ENCODE measurements at places on chromosomes 5 and 9.

GRCh38 chr9:27499451-27499850, 24.6 kb upstream of the IFNK start:
- DNase-seq, result no peak

- DNase-seq, result no peak
Observed at GRCh38 chr5:149257131-149257530, 14.5 kb upstream of the AFAP1L1 start.

DNA sequence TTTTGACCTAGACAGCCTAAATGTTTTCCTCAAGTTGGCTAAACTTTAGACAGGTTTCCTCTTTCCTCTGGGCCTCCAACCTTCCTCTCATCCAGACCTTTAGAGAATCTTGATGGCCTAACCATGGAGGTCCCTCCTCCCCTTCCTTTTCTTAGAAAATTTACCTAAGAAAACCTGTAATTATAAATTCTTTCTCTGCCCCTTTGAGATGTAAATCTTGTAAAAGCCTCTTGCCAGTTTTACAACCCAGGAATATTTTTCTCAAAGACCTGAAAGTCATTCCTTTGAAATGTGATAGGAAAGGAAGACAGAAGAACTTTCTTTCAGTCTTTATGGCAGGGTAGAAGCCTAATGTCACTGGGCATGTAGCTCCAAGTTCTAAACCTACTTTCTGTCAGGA, 1752.6 kb upstream of the C9orf72 start:
- DNase-seq, result no peak

- DNase-seq, result no peak
Observed at GRCh38 chr5:77632526-77633206, 5.8 kb downstream of the OTP start.

- DNase-seq, result no peak
Observed at GRCh38 chr5:73307645-73308355, 134.8 kb downstream of the TMEM174 start.

DNA sequence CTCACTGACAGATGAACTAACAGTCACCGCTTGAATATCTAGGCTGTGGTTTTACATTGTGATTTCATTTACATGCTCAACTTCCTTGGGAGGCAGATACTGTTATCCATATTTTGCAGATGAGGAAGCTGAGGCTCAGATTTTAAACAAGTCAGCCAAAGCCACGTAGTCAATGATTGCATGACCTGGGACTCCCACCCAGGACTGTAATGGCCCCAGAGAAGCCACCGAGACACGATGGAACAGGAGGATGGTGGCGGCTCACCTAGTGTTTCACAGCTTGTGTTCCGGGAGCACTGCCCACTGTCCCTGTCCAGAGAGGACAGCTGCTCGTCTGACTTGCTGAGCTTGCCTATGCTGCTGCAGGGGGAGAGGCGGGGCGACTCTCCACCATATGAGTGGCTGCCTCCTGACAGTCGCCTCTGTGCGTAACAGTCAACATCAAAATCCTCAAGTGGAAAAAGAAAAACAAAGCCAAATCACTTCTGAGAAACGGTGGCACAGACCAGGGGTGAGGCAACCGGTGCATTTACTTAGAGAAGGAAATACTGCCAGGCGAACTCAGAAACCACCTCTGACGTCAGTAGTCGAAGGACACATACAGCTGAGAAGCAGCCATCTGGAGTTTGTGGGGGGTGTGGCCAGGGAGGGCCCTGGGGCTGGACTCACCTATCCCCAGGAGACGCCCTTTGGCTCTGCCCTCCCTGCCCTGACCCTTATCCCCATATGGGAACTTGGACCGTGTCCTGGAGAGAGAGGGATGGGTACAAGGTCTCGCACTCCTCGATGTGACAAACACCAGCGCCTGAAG, 82.5 kb downstream of the PRRT1B start:
- DNase-seq, result peak; percentile 80

DNA sequence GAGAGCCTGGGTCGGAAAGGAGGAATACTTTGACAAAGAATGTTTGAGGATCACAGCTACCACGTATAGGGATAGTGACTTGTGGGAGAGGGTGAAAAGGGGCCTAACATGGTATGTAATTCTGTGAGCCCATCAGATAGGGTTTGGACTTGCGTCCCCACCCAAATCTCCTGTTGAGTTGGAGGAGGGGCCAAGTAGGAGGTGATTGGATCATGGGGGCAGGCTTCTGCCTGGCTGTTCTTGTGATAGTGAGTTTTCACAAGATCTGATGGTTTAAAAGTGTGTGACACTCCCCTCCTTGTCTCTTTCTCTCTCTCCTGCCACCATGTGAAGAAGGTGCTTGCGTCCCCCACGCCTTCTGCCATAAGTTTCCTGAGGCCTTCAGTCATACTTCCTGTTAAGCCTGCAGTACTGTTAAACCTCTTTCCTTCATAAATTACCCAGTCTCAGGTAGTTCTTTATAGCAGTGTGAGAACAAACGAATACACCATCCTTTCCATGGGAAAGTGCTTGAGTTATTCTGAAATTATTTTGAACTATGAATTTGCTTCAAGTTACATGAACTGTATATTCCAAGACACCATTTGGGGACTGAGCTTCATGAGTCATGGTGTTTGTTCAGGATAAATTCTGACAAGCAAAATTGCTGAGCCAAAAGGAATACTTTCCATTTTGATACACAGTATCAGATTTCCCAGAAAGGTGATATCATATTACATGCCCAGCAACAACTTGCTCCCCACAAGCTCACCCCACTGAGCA, 68.8 kb upstream of the SSBP2 start:
- no peak for DNase-seq

DNA sequence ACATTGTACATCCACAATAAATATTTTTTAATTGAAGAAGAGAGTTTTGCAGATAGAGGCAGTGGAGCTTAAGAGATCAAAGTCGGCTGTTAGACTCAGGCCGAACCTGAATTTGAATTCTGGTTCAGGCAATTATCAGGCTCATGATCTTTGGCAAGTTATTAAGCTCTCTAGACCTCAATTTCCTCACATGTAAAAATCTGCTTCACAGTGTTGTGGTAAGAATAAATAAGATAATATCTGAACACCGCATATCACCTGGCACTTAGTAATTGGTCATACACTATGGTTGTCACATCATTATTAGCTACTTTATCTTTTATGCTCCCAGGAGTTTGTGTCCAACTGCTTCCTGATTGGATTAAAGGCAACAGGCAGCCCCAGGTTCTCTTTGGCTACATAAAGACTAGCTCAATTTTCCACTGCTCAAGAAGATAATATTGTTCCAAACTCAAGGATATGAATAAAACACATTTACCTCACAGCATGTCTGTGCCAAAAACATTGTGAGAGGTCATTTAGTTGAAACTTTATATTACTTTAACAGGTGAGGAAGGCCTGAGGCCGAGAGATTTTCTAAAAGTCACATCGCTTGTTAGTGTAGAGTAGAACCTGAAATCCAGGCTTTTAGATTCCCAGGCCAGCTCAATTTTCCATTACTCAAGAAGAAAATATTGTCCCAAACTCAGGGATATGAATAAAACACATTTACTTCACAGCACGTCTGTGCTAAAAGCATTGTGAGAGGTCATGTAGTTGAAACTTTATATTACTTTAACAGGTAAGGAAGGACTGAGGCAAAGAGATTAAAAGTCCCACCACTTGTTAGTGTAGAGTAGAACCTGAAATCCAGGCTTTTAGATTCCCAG, 289.2 kb upstream of the PTGER4 start:
- DNase-seq, result no peak

DNA sequence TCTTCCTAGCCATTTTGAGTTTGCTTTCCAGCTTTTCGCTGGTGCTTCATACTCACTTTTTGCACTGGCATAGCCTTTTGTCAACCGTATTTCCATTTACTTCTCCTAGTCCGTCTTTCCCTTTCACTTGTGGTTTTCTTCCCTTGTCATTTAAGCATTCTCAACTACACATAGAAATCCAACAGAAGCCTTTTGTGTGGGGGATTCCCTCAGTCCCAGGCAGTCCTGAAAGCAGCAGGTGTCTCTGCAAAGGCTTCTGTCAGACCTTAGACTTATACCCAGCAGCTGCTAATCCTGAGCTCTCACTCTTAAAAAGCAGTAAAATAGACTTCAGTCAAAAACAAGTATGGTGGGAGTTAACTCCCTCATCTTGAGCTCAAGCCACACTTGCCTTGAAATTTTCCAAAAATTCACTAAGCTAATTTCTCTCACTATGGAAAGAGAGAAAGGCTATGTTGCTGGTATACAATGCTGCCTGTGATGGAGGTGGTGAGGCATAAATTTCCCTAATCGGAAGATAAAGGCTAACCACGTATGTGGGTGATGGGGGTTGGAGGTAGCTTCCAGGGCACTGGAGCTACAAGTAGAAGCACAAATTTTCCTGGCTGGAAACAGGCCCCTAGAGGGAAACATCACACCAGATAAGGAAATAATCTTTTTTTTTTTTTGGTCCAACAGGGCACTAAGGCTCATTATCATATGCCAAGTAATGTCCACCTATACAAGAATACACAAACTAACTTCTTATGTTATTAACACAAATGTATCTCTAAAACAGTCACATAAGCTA, 34.8 kb upstream of the IFNK start:
- DNase-seq, result no peak

DNA sequence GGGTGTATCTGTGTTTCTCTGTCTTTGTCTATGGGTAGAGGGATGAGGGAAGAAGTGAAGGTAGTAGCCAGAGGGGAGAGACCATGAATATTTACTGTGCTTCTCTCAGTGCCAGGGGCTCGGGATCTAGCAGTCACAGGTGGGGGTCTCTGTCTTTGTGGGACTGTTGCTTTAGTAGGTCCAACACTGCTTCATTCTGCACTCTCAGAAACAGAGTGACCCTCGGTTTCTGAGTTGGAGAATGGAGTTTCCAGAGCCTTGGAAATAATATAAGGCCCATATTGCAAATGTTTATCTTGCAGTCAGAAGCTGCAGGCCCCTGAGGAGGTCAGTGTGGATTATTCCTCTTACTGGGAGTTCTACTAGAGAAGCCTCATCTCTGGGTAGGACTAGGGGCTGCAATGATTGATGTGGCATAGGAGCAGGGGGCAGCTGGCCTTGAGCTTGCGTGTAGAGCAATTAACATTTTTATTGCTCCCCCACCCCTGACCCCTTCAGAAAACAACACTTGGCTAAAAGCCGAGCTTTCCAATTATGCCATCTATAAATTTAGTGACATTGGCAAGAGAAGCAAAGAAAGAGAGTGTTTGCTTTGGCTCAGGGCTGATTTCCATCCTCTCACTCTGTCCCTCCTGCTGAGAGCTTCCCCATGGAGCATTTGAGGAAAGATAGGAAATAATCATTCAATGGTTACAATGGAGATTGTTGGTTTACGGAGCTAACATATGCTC, 55.0 kb upstream of the TRPC7 start:
- no peak for DNase-seq

DNA sequence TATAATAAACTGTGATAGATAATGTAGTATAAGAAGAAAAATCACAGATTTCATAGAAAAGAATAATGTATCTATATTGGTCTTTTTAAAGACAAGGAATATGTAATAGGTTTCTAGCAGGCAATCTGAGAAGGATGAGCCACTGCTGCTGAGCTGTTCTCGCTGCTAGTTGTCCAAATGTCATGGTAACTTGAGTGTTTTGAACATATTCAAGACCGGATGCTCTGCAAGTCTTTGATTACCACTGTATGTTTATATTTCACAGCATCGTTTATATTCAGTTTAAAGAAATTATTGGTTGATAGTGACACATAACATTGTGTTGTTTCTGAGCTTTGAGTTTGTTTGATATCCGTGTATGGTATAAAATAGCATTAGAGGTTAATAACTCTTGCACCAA, 9.6 kb downstream of the C5orf47 start:
- no peak for DNase-seq

DNA sequence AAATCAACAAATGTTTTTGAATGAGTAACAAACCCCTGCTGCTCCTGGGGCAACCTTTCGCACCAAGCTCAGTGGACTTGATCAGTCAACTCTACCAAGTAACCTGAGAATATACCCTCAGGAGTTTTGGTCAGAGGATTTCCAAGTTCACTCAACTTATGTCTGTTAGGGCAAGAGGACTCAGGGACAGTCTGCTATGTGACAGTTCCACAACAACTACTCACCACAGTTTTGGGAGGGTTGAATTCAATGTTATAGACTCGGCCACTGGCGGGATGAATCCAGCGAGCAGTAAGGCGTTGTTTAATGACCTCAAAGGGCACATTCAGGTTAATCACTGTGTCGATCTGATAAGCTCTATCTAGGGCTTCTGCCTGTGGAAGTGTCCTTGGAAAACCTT, 22.1 kb downstream of the AK3 start:
- no peak for DNase-seq

DNA sequence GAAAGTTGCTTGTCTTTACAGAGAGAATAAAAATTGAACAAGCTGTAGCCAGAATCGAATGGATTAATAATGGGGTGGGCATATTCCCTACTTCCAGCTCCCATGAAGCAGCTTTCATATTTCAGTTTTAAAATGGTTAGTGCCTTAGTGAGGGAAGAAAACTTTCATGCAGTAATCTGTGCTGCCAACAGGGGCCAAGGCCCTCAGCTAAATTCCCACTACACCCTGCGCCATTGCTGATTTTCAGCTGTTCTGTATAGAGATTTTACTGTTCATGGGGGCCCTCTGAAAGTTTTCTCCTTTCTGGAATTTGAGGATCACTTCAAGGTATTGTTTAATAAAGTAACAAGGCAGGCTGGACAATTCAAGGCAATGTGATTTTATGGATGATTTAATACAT, 58.2 kb downstream of the CAST start:
- no peak for DNase-seq

GRCh38 chr9:87322840-87323635, 174.6 kb upstream of the DAPK1 start:
- no peak for DNase-seq

DNA sequence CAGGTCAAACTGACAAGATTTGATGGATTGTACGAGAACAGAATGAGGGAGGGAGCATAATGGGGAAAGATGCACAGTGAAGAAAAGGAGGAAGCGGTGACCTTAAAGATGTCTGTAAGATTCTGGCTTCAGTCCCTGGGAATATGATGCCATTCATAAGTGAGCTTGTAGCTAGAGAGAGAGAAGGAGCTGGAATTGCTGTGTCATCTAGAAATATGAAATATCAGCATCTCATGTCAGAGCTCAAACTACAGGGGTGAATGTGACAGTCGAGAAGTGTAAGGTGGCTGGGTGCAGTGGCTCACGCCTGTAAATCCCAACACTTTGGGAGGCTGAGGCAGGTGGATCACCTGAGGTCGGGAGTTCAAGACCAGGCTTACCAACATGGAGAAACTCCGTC, 24.0 kb upstream of the WHRN start:
- DNase-seq, result no peak

- DNase-seq, result no peak
Observed at GRCh38 chr5:150328515-150328914, 25.8 kb upstream of the ARSI start.

GRCh38 chr9:78150312-78150982, 85.4 kb upstream of the CEP78 start:
- no peak for DNase-seq

- no peak for DNase-seq
Observed at GRCh38 chr9:98961513-98962180, 17.9 kb downstream of the COL15A1 start.

GRCh38 chr5:149961957-149962409, 1.4 kb downstream of the SLC26A2 start:
- peak; percentile 34 for DNase-seq

DNA sequence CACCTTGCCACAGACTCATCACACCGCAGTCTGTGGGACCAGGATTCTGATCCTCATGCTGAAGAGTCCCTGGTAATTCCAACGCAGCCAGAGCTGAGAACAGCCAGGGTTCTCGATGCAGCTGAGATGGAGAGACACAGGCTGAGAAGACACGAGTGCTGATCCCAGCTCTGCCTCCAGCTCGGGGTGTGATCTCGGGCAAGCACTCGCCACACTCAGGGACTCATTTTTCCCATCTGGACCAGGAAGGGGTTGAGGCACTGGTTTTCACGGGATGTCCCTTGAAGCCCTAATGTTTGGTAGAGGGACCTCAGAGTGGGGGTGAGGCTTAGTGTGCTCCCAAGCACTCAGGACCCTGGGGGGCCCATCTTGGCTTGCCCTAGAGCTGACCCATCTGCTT, 200.4 kb downstream of the CDK5RAP2 start:
- no peak for DNase-seq
